Activated CD4-positive, alpha-beta memory T cell treated with anti-CD3 and anti-CD28 coated beads, Interleukin-2, amount 10 ng/mL, durations not matched to agents 7 days and 5 days (primary cell): ENCODE measurements at places on chromosomes 5 and 9. TPM values are rescaled to one million over a fixed set of nuclear protein-coding genes. Genes with fewer than 3 reads are reported as not detected.

- no peak for DNase-seq
These were observed 672.9 kb downstream of the NR2F1-AS1 start for GRCh38 chr5:92907938-92908606.

GRCh38 chr5:143016777-143017516, 246.8 kb downstream of the ARHGAP26 start:
- peak; percentile 55 for DNase-seq

GRCh38 chr5:170219615-170220014, 13.2 kb upstream of the C5orf58 start:
- no peak for DNase-seq

GRCh38 chr5:172760959-172761358, 10.0 kb downstream of the DUSP1 start:
- no peak for DNase-seq

DNA sequence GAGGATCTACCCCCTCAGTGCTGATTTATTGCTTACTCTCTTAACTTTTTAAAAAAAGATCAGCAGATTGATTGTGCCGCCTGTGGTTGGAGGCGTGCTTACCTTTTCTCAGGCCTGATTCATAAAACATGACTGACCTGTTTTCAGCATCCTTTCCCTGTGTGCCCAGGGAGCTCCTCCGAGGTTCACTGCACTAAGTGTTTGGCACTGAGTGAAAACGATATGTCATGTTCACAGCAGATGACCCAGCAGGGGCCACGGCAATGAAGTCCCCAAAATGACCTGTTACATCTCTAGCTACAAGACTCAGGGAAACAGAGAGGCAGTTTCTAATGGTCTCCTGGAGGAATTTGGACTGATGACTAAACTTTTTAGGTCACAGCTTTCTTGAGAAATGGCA, 69.9 kb downstream of the INSYN2B start:
- DNase-seq: no peak

DNA sequence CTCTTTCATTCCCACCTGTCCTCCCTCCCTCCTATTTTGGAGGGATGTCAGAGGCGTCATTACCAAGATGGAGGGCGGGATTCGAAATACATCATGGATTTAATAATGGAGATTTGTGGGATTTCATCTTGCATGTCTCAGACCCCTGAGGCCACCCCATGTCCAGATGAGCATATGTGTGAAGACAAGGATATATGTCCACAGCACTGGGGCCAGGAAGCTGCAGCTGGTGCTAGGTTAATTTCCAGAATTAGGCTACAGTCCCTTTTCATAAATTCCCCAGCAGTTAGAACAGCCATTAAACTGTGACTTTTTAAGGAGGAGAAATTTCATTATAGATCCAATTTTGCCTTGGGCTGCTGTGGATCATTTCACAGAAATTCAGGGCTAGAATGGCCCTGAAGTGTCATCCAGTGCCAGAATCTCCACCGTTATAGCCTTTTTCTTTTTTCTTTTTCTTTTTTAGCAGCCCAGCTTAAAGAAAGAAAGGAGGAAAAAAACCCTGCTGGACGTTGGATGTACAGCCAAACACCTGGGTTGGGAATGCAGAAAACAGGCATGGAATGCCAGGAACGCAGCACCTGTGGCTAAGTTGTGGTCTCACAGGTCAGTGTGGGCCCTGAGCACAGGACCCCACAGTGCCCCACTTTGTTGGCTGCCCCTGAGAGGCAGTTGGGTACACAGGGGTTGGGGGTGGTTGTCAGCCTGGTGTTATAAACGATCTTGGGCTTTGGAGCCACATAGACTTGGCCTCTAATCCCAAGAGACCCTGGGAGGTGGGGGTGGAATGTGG, 50.2 kb upstream of the CXCL14 start:
- no peak for DNase-seq

GRCh38 chr5:161803-162110, 29.5 kb upstream of the LRRC14B start:
- DNase-seq: no peak

DNA sequence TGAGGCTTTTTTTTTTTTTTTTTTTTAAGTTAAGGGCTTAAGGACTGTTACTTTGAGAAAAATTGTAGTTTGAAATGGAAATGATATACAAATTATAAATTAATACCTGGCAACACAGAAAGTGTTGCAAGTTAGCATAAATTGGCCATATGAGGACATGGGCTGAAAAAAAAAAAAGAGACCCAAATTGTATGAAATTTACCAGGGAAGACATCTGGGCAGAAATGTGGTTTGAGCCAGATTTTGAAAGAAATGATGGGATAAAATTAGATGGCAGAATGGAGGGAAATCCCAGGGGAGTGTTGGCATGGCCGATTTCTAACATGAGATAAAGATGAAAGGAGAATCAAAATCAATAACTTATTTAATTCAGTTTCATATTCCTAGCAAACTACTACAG, 472.1 kb downstream of the CTNND2 start:
- no peak for DNase-seq

- DNase-seq: no peak
These were observed 90.8 kb upstream of the ZNF618 start for GRCh38 chr9:113785334-113785733.

- DNase-seq: no peak
These were observed 132.1 kb upstream of the MAP3K1 start for GRCh38 chr5:56683281-56683680.

DNA sequence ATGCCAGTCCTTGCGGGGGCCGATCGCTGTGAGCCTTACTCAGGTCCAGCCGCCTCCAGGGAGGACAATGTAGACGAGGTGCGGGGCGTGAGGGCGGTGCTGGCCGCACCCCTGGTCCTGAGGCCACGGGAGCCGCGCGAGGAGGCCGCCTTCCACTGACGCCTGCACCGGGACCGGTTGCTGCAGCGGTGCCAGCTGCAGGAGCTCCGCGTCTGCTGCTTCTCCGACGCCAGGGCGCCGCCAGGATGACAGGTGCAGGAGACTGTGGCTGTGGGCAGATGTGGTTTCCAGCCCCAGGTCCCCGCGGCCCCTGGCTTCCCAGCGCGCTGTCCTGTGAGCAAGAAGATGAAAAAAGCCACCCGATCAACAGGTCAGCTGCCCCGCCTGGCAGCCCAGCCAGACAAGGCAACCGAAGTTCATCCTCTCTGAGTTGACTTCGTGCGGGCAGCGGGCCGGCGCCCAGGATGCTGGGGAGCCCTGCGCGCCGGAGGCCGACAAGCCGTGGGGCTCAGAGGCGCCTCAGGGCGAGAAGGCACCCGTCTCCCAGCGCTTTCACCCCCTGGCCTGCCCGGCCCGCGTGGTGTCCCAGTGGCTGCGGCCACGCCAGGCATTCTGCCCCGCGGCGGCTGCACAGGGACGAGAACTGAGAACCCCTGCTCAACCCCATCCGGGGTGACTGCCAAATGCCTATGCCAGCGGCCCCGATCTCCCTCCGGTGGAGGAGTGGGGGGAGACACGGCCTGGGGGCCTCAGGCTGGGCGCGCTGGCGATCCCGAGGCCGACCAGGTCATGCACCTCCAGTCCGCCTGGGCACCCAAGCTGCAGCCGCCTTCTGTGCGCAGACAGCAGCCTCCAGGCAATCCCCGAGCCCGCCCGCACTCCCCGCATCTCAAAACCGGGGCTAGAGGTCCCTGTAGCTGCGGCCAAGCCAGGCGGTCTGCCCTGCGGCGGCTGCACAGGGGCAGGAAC, 43.4 kb upstream of the BICD2 start:
- peak; percentile 34 for DNase-seq

GRCh38 chr5:150106674-150107426, 20.5 kb upstream of the CSF1R start:
- no peak for DNase-seq

DNA sequence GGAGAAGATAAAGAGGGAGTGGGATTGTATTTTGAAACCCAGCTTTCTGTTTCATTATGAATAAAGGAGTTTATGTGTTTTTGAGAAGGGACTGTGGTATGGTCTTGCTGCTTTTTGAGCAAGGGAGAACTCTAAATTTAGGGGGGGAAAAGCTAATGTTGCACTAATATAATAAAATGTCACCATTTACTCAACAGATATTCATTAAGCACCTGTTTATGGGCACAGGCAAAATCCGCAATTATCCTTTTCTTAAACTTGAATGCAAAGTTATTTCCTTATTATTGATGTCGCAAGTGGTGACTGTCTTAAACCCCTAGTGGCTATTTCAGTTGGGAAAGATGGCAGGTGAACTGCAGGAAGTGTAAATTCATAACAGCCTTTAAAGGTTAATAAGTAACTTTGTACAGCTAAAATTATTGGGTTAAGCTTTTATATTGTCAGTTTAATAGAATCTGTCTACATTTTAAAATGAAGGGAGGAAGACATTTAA, 1.5 kb downstream of the CDC42SE2 start:
- no peak for DNase-seq

GRCh38 chr9:1238407-1238806, 188.2 kb downstream of the DMRT2 start:
- DNase-seq: no peak

- DNase-seq: no peak
These were observed 52.9 kb downstream of the COMMD10 start for GRCh38 chr5:116137544-116138378.

GRCh38 chr9:20783057-20784038, 99.3 kb downstream of the FOCAD start:
- DNase-seq: no peak

DNA sequence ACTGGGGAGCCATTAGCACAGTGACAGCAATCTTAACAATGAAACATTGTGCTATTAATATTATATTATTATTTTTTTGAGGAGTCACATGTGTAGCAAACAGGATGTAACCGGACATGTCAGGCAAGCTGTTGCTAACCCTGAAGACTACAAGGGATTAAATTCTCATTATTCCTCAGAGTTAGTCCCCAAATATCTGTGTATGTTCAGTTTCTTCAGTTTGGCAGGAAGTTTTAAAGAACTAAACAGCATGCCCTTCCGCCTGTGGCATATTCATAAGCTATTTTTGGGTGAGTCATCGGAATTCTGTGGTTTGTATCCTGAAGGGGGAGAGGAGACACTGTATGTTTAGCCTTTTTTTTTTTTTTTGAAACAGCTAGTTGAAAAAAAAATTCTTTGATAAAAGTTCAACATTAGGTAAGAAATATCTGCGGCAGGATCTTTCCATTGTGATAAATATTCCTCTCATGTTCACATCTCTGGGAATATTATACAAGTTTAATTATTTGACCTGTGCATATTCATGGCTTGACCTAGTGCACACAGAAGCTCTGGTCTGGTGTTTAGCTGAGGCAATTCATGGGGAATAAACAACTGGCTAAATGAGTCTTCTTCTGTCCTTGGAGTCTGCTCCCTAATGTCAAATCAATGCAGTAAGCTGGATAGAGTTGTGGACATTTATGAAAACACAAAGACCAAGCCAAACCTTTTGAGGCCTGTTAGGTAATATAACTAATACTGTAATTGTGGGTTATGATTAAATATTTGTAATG, 202.7 kb upstream of the CDKN2B start:
- no peak for DNase-seq

DNA sequence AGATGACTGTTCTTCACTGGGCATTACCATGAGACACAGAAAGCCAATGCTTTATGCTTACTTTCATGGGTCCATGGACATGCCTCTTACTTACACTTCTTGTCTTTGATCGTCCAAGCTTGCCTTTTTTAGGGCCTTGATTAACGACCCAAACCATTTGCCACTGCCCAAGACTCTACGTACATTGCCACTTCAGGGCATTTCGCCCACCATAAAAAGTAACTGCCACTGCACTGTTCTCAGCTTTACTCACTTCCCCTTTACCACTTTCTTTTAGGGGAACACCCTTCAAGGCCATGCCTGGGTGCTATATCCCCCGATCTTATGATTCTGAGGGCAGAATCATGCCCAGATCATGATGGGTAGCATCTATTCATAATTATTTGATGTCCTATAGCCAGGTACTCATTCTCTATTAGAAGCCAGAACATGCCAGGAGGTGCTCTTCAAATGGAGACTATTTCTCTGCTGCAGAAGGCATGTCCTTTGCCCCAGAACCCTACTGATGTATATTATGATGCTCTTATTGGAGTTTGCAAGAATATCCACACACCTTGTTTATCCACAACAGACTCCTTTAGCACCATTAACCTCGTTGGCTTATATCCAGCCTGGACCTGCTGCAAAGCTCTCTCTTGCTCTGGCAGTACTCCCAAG, 64.1 kb upstream of the RAD23B start:
- DNase-seq: no peak

GRCh38 chr5:148347706-148348105, 12.3 kb downstream of the SPINK9 start:
- DNase-seq: no peak

- DNase-seq: no peak
These were observed 22.6 kb downstream of the CCNJL start for GRCh38 chr5:160289721-160290120.

- DNase-seq: no peak
These were observed 26.0 kb downstream of the BICD2 start for GRCh38 chr9:92738661-92739081.

DNA sequence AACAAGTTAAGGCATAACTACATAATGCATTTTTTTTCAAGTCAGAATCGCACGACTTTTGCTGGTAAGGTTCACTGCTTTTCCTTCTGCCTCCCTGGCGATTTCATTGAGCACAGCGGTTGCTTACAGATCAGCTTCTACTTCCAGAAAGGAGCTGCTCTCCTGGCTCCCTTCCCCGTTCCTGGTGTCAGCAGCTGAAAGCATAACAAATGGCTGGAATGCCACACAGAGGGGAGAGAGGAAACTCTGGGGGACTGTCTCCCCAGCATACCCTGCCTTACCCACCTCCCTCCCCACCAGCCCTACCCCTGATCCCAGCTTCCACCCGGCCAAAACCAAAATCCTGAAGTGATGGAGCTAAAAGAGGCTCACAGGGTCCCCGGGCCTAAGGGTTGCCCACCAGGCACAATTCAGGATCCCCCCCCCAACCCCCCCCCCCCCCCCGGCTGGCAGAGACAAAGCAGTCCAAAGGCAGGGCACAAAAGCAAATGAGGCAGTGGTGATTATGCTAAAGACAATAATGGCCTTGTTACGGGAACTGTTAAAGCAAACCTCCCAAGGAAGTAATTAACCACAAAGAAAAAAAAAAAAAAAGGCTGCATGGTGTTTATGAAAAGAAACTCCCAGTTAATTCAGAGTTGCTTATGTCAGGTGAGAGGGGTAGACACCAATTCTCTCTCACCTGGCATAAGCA, 126.1 kb upstream of the WWC1 start:
- DNase-seq: no peak

GRCh38 chr9:71306134-71306533, 184.7 kb upstream of the TRPM3 start:
- DNase-seq: no peak

Gene ARID3C
- total RNA-seq: 0.18 TPM

Gene OGN
- total RNA-seq: not detected

Gene PDE8B
- 0.05 TPM for total RNA-seq

Gene OBP2B
- total RNA-seq: not detected

Gene CCL27
- not detected for total RNA-seq

Gene SLC25A2
- 0.38 TPM for total RNA-seq

Gene RFX3
- total RNA-seq: 13.8 TPM

Gene DNAH5
- total RNA-seq: not detected

Gene IL3
- total RNA-seq: 1.4 TPM

Gene TRPM6
- total RNA-seq: not detected

Gene IGIP
- 4.8 TPM for total RNA-seq

Gene ASPN
- total RNA-seq: not detected

Gene TMEM174
- total RNA-seq: not detected

Gene GTF2H2C
- 29.5 TPM for total RNA-seq

Gene ENHO
- total RNA-seq: not detected

Gene NPDC1
- 89.2 TPM for total RNA-seq
